ENCODE measurements at places on chromosomes 7 and 10.

GRCh38 chr10:2914741-2915140 lies 152.6 kb upstream of the PFKP start:
- DNase-seq: no peak

GRCh38 chr7:83429493-83429892 lies 219.4 kb downstream of the SEMA3E start:
- no peak for DNase-seq

DNA sequence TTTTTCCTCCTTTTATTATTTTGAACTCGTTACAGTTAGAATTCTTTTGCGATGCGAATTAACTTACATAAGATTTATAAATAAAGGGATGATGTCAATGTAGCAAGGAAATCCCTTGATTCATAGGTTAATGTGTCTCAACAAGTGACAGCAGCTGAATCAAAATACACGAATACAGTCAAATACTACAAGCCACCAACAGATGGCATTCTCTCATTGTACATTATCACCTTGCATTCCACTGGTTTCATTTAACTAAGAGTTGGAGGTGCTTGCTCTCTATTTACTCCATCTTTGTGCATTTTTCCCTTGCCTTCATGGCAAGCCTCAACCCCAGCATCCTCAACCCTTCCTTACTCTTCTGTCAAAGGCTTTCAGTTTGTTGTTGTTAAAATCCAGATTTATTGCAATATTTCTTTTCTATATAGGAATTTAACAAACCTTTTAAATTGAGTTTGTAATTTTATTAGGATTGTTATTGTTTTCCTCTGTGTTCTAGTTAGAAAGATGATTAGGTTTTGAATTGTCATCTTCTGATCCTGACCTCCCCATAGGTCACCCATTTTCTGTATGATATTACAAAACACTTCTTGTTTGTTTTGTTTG lies 78.3 kb downstream of the SLC25A40 start:
- no peak for DNase-seq

DNA sequence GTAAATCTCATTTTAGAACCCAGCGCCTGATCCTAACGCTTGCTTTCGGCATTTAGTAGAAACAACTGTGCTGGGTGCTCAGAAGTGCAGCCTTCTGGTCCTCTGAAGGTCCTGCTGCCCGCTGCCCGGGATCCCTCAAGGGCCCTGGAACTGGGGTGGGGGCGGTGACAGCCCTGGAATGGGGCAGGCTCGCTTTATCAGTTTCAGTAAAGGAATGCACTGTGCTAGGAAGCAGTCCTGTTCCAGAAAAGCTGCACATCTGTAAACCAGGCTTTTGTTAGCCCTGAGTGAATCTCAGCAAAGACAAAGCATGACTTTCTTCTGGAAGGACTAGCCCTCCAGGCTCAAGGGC lies 254.6 kb downstream of the TNS3 start:
- DNase-seq: no peak

DNA sequence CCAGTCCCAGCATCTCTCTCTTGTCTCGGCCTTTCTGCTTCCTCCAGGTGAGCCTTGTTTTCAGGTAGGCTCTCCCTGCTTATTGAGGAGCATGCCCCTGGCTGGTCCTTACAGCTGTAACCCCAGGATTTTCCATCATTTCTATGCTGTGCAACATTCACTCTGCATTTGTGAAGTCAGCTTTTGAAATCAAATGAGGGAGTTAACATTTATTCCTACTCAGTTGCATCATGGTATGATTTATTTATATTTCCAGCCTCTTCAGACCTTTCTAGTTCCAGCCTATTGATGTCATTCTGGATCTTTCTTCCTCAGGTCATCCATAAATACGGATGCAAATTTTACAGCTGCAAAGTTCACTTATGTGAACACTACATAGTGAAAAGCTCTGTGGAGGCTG lies 755.6 kb downstream of the TYW1 start:
- DNase-seq: no peak

GRCh38 chr10:126334272-126334671 lies 54.0 kb downstream of the ADAM12 start:
- DNase-seq: no peak

DNA sequence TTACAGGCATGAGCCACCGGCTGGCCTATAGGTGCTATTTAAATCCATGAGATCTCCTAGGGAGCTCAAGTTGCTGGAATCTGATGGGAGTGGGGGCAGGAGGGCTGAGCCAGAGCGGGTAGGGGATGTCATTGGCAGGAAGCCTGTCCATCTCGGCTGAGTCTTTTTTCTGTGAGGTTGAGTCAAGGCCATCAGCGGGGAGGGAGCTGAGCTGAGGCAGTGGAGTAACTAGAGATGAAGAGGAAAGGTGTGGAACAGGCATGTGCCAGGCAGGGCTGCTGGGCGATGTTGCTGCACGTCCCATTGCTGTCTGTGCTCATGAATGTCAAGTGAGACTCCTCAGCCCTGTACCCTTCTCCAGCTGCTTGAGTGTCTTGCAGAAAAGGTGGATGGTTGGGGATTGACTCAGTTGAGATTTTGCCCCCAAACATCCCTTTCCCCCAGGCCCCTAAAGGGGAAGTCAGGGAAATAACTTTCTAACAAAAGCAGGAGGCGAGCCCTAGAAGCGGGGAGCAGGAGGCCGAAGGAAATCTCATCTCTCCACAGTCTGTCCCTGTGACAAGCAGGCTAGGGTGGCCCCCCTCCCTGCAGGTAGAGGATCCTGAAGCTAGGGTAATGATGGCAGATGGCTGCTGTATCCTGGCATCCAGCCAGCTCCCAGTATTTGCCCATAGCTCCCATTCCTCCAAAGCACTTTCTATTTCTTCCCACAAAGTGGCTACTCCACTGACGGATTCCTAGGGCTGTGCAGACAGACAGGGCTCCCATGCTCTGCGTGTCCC lies 5.4 kb downstream of the ATP6V1F start:
- no peak for DNase-seq

- no peak for DNase-seq
These were observed 74.6 kb upstream of the NPS start for GRCh38 chr10:127474501-127474900.

- no peak for DNase-seq
These were observed 44.5 kb upstream of the AGR3 start for GRCh38 chr7:16926283-16926682.

GRCh38 chr7:64581926-64582894 lies 19.3 kb upstream of the ZNF680 start:
- DNase-seq: no peak

DNA sequence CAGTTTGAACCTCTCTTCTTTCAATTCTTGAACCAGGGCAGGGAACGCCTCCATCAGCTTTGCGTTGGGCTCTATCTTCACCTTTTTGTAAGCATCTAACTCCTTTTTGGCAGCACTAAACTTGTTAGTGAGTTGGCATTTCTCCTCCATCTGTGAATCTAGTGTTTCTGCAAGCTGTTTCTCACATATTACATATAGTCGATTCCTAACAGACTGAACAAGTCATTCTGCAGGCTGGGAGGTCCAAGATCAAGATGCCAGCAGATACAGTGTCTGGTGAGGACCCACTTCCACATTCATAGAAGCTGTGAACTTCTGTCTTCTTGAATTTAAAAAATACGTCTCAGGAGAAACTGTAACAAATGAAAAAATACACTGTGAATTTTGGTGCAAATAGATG lies 539.7 kb downstream of the ANKRD7 start:
- no peak for DNase-seq

- DNase-seq: no peak
These were observed 92.8 kb downstream of the WDR37 start for GRCh38 chr10:1148855-1149605.

- no peak for DNase-seq
These were observed 84.9 kb downstream of the GPAM start for GRCh38 chr10:112098682-112099081.

DNA sequence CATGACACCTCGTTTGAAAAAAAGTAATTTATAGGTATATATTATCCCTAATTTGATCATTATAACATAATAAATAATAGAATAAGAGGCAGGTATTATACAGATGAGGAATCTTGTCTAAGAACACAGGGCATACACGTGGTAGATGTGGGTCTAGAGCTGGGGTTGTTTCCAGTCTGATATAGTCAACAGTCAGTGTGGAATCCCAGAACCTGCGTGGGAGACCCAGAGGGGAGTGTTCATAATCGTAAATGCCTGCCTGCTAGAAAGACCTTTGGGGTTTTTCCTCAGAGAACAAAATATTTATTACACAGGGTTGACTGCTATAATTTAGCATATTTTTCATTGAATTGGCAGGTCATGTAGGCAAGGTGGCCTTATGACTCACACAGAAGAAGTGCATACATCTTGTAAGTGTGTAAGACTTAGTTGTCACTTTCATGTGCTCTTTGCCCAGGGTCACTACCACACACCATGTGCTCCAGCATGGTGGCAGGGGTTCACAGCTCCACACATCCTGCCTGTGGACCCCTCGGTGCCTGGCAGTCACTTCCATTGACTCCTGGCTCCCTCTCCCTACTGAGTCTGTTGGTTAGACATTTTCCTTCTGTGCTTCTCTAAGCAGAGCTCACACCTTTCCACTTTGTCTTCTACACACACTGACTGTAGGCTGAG lies 94.9 kb upstream of the IKZF1 start:
- no peak for DNase-seq

GRCh38 chr10:61866700-61867368 lies 34.7 kb upstream of the ARID5B start:
- DNase-seq: no peak

DNA sequence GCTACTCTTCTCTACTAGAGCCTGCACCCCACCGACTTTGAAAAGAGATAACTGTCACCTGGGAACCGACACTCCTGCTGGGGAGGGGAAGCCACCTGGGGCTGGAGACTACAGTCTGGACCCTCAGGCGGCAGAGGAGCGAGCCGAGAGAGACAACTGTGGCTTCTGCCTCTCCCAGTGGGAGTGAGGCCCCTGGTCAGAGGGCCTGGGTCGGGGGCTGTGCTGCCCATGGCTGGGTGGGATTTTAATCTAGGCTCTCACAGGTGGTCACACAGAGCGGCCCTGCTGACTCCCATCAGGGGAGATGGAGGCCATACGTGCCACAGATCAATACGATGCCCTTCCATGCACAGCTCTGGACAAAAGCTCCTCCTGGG lies 372.1 kb downstream of the DNAJB6 start:
- no peak for DNase-seq

GRCh38 chr7:42380401-42380800 lies 143.4 kb upstream of the GLI3 start:
- DNase-seq: no peak

DNA sequence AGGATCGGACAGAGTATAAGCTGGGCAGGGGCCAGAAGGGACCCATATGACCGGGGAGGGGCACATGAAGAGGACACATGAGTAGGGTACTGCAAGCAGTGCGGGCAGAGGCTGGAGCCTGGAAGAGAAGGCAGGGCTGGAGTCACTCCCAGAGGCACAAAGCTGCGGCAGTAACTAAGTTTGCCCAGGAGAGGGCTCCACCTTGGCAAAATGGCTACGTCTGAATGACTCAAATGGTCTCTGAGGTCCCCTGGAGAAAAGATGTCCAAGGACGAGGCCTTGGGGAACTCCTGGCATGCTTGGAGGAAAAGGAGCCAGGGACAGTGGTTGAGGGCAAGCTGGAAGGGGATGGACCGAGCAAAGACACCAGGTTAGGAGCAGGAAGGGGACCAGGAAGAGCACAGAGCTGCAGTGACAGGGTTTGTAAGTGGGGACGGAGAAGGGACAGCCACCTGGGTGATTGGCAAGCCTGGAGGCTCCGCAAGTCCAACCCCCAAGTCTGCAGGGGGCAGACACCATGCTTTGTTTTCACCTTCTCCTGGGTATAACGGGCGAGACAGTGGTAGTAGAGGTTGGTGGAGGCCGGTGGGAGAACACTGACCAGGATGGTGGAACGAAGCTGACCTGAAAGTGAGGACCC lies 43.1 kb upstream of the LBX1 start:
- DNase-seq: peak; percentile 26

DNA sequence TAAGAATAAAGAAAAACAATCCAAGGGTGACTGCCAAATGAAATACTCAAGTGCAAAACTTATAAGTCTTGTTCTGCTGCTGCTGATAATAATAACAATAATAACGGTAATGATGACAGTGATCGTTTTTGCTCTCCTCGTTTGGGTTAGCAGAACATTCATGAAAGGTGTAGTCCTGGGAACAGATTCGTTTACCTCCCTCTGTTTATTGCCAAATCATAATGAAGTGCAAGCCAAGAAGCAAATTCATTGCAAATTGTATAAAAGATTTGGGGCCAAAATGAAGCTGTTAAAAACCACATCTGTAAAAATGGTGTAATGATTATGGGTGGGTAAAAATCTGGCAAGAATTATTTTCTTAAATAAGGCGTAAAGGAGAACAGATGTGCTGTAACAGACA lies 587.2 kb upstream of the MKI67 start:
- DNase-seq: no peak

DNA sequence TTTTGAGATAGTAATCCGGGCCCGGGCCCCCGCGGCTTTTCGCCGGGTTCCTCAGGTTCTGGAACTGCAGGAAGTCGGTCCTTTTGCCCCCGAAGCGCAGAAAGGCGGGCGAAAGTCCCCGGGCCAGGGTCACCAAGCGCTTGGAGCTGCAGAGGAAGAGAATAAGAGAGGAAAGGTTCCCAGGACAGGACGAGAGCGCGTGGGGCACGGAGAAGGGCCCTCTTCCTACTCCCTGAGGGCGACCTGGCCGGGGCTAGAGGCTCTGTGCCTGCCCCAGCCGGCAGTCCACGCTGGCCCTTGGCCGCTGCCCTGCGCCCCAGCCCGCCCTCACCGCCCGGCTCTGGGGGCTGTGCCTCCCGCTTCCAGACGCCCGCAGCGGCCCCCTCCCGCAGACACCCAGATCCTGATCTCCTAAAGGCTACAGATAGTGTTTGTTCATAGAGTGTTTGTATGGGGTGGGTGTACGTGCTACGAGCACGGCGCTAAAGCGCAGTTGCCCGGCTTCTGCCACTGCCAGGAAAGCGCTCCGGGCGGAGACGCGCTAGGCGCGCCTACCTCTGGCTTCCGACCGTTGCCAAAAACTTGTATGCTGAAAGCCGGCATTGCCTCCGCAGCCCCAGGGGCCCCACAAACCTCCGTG lies 3.2 kb downstream of the HPSE2 start:
- DNase-seq: no peak

DNA sequence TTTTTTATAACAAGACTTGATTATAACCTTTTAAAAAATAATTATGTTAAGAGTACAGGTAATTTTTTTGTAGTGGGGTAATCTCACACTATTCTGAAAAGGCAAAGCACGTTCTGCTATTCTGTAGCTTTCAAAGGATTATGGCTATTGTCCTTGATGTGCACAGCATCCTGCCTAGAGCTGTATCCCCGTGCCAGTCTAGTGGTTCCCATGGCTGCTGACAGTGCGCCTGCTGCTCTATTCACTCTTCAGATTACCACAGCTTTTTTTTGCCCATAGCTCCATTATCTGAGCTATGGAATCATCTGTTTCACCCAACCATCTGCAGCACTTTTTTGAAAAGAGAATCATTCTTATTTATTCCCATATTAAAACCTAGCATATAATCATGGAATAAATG lies 723.4 kb downstream of the PHTF2 start:
- DNase-seq: no peak

GRCh38 chr10:34299105-34299611 lies 515.9 kb downstream of the PARD3 start:
- no peak for DNase-seq

- DNase-seq: no peak
These were observed 69.5 kb downstream of the CACNA2D1 start for GRCh38 chr7:82373926-82374635.
